ENCODE measurements at places on chromosomes 4 and X.

DNA sequence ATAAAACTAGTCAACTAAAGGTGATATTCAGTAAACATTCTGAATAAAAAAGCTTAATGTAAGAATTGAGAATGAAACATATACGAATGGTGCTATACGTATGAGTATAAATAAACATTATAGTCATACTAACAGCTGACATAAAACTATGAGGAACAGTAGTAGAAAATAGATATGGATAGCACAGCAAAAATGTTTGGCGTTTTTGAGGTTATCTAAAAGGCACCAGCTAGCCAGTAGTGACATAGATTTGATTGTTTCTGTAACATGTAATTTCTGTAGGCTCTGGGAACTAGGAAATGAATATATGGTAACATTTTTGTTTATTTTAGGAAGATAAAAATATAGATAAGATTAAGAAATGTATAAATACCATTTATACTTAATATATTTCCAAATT, 69.3 kb downstream of the SNX25 start:
- DNase-seq, result no peak

DNA sequence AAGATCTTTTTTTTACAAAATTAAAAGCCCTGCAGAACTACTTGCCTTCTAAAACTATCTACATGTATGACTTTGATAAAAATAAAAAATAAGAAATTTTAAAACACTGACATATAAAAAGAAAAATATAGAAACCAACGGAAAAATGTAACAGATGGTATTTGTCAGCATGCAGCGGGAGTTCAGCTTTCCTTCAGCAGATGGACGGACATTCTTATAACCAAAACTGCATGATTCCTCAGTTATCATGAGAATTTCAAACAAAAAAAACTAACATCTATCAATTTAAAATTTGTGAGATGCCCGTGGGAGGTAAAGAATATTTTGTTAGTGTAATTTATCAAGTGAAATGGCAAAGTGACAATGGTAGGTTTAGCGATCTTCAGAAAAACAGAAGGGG, 23.2 kb downstream of the RWDD4 start:
- no peak for DNase-seq

DNA sequence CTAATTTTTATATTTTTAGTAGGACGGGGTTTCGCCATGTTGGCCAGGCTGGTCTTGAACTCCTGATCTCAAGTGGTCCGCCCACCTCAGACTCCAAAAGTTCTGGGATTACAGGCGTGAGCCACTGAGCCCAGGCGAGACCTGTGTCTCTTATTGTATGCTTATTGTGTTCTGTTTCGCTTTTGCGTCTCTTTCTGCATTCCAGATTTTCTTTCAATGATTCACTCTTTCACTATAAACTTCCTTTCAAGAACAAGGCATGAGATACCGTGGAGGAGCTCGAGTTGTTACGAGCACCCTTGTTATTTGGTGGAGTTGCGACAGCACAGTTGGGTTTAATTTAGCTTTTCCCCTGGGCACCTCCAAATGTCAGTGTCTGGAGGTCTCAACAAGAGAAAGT, 366.7 kb upstream of the FAT1 start:
- DNase-seq, result no peak

DNA sequence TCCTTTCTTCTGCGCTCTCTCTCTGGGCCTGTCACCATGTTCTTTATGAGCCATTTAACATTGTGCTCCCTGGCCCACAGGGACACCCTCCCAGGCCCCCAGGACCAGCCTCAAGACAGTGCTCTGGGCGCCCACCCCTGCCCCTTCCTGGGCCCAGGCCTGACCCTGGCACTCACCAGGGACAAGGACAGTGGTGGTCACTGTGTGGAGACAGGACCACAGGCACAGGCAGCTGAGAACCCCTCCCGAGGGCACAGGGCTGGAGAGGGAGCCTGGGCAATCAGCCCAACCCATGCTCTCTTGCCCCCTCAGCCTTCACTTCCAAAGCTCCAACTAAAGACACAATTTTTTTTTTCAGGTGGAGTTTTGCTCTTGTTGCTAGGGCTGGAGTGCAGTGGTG, 218.2 kb upstream of the PSAPL1 start:
- DNase-seq, result no peak

DNA sequence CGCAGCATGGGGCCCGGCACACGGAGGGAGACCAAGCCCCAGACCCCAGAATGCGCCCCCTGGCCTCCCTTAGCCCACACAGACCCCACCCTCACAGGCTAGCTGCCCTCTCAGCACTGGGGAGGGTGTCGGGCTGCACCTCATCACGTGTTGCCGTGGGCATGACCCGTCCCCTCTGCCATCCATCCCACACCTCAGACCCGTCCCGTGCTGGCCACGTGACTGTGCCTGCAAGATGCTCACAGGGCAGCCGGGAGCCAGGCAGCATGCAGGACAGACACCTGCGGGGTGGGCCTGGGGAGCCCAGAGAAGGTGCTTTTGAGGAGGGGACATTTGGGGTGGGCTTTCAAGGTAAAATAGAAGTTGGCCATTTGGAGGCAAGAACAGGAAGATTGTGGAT, 4.8 kb downstream of the MSANTD1 start:
- no peak for DNase-seq

GRCh38 chr4:43332052-43332425, 439.5 kb downstream of the GRXCR1 start:
- DNase-seq, result no peak

DNA sequence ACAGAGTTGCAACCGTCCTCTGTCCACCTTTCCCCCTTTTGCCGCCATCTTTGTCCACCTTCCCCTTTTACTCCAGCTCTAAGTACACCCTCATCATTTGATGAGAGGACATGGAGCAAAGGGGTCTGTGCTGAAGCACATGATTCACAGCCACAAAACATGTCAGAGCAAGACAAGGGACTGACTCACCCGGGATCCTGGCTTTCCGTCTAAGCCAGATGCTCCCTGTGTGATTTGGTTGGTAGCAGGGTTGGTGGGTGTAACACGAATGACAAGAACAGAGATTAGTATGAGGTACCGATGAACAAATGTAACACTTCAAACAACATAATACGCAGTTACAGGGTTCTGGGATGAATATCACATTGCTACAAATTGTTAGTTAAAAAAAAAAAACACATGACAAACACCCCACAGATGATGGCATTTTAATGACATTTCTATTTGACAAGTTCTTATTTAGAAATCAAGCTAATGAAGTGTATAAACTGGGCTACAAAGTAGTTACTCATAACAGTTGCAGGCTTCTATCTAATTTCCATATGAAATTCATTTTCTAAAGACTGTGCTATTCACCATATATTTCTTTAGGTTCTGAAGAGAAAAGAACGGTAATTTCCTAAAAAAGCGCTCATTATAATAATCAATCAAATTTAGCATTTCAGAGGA, 71.4 kb upstream of the ETNPPL start:
- no peak for DNase-seq

- no peak for DNase-seq
Measured at GRCh38 chr4:182343453-182343852, 100.3 kb downstream of the TENM3 start.

DNA sequence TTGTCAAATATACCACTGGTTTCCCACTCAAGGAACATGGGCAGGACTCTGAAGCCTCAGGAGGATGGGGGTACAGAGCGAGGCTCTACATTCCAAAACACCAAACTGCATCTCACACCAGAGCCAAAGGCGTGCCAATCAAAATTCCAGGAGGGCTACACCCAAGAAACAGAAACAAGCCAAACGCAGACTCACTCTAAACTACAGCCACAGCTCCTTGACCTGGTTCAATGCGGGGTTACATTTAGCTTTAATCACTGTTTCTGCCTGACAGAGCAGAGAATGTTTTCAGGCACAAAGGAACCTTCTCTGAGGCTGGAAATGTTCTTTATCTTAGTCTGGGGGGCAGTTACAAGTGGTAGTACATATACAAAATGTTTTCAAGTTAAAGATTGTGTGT, 2121.5 kb upstream of the AGA start:
- no peak for DNase-seq

- DNase-seq, result no peak
Measured at GRCh38 chr4:149291463-149291862, 524.2 kb downstream of the IQCM start.

DNA sequence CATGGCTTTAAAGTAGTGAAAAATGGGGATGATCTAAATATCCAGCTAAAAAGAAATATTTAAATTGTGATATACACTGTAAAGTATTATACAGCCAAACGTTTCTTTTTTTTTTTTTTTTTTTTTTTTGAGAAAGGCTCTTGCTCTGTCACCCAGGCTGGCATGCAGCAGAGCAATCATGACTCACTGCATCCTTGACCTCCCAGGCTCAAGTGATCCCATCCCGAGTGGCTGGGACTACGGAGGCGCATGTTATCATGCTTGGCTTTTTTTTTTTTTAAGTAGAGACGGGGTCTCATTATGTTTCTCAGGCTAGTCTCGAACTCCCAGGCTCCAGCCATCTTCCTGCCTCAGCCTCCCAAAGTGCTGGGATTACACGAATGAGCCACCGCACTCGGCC, 17.1 kb downstream of the SMIM14 start:
- no peak for DNase-seq

DNA sequence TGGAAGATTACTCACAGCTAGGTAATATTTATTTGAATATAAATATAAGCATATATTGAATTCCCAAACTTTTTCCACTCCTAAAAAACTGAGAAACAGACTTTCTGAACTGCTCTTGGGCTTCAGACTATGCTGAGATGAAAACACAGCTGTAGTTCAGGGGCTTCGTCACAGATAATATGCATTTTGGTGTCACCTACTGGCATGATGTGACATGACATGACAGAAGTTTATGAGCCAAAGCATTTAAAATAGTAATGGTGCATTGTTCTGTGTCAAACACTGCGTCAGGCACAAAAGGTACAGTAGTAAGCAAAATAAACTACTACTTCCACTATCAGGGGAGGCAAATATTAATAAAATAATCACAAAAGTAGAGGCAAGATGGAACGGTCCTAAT, 171.3 kb downstream of the BTC start:
- no peak for DNase-seq
